ENCODE measurements at places on chromosomes 7 and 10.

DNA sequence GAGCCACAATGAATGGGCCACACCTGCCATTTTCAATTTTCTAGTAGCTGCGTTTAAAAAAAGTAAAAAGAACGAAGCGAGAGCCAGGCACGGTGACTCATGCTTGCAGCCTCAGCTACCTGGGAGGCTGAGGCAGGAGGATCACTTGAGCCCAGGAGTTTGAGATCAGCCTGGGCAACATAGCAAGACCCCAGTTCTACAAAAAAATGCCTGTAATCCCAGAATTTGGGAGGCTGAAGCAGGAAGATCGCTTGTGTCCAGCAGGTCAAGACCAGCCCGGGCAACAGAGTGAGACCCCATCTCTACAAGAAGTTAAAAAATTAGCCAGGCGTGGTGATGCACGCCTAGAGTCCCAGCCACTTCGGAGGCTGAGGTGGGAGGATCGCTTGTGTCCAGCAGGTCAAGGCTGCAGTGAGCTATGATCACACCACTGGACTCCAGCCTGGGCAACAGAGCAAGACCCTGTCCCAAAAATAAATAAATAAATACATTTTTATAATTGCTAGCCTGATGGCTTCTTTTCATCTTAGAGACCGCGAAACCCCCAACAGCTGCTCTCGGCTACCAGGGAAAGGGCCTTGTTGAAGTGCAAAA is 32.1 kb downstream of the MICALL2 start:
- no peak for DNase-seq

- DNase-seq: no peak
These were observed 25.8 kb upstream of the SLF2 start for GRCh38 chr10:100886963-100887362.

DNA sequence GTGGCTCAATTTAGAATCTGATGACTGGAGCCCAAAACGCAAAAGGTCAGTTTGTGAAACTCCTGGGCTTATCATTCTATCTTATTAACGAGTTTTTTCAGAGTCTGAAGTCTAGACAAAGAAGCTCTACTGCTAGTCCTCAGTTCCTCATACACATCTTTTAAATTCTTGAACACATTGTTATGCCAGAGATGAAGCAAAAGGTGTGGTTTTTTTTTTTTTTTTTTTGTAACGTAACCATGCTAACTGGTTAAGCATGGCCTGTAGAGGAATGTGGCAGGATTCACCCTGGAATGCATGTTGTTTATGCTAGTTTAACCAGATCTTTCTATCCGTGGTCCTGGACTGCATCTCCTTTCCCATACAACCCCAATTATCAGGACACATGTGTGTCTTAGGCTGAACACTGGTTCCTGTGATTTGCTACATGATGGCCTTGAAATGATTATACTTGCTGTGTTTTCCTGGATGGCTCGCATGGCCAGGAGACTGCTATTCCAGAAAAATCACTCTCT is 79.3 kb upstream of the MDFIC start:
- no peak for DNase-seq

DNA sequence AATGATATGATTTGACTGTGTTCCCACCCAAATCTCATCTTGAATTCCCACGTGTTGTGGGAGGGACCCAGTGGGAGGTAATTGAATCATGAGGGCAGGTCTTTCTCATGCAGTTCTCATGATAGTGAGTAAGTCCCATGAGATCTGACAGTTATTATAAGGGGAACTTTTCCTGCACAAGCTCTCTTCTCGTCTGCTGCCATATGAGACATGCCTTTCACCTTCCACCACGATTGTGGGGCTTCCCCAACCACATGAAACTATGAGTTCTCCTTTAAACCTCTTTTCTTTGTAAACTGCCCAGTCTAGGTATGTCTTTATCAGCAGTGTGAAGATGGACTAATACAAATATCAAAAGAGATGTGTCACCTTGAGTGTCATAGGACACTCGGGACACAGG is 502.7 kb upstream of the PODXL start:
- DNase-seq: no peak

- no peak for DNase-seq
These were observed 106.4 kb upstream of the ARID5B start for GRCh38 chr10:61795147-61795546.

- DNase-seq: no peak
These were observed 336.8 kb downstream of the KCNMA1 start for GRCh38 chr10:77300682-77301302.

GRCh38 chr10:77463967-77464745 is 173.5 kb downstream of the KCNMA1 start:
- DNase-seq: no peak

DNA sequence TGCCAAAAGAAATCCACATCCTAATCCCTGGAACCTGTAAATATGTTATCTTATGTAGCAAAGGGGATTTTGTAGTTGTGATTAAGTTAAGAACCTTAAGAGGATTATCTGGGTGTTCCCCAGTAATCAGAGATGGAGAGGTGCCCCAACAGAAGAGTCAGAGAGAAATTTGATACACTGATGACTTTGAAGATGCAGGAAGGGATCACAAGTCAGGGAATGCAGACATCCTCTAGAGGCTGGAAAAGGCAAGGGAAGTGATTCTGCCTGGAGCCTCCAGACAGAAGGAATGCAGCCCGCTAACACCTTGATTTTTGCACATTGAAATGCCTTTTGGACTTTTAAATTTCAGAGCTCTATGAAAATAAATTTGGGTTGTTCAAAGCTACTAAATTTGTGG is 531.7 kb downstream of the DNAJB9 start:
- no peak for DNase-seq

DNA sequence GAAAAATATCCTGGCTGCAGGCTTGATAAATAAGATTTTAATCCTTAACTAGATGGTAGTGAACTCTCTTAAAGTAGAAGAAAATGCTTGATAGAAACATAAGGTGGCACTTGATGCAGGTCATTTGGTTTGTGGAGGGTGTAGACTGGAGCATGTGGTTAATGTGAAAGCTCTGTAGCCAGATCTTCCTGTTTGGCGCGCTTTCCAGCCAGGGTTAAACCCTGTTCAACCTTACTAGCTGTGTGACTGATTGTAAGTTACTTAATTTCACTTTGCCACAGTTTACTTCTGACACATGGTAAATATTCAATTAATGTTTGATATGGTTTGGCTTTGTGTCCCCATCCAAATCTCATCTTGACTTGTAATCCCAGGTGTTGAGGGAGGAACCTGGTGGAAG is 394.0 kb downstream of the REEP3 start:
- no peak for DNase-seq

GRCh38 chr10:79084012-79084971 is 15.5 kb downstream of the ZMIZ1 start:
- no peak for DNase-seq

- DNase-seq: no peak
These were observed 452.0 kb downstream of the LRMDA start for GRCh38 chr10:75883081-75884072.

DNA sequence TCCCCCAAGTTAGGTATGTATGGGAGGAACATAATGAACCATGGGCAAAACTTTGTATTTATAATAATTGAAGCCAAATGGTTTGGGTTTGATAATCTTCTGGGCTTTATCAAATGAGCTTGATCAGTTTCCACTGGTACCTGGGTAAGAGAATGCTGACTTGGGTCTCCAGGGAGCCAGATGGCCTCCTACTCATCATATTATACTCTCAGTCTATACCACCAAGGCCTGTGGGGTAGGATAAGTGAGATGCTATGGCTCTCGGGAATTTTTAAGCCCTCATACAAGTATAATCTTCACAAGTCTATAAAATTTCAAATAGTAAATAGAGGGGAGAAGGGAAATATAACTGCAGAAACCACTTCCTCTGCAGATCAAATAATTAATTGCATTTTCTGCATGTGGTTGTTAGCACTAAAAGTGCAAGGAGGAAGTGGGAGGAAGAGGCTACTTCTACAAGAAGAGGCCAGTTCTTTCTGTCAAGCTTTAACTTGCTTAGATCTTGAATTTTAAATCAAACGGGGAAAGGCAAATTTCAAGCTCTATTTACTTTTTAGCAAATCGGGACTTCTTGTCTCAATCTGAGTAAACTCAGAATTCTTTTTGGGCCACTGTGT is 349.0 kb downstream of the SORCS1 start:
- DNase-seq: no peak

- DNase-seq: no peak
These were observed 41.0 kb downstream of the EVX1 start for GRCh38 chr7:27283558-27283957.

GRCh38 chr10:11610826-11611247 is 613 bp downstream of the USP6NL start:
- peak; percentile 37 for DNase-seq

DNA sequence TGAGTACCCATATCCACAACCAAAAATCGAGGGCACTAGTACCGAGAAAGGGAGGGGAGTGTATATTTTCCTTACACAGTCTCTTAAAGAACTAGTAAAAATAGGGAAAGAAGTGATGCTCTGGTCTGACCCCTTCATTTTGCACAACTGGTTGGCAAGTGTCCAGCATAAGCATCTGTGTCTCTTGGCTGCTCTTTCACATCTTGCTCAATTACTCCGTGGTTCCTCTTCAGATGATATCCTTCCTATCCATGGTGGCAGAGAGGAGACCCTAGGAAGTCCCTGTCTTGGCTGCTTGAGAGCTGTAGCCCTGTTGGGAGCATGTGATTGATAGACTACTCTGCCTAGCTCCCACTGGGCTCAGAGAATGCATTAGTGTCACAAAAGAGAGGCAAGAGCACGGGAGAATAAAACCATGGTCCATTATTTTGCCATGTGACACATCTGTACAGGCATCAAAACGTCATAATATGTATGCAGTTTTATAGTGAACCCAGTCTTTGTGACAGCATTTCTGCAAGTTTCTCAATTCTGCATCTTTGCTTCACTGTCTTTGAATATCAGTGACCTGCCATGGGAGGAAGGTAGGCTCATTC is 111.8 kb upstream of the ANKRD1 start:
- DNase-seq: no peak

DNA sequence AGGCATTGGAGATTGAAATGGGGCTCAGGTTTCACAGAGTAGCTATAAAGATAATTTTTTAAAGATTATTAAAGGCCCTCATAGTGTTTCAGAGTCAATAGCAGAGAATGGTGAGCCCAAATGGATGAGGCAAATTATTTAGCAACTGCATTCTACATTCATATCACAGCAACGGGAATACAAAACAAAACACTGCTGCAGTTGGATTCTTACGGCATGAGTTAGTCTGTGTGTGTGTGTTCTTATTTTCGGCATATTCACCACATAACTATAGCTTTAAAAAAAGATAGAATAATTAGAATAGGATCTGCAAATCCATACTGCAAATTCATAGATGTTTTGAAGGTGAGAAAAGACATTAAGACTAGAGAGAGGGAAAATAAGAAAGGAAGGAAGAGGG is 66.0 kb downstream of the SUGCT start:
- no peak for DNase-seq

DNA sequence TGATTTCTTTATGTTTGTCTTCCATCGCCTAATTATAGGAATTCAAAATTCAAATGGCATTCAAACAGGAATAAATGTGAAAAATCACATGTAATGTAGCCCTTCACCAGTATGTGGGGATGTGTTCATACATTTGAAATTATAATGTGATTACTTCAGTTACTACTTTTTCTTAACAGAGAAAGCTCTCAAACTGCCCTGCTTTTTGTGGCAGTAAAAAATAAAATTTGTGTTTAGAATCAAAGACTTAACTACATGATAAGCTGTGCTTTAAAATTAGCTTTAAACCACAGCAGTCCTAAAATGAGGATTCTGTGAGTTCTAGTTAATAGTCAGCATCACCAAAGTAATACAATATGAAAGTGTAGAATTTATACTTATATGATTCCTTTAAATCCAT is 7.8 kb upstream of the HERC4 start:
- DNase-seq: no peak

GRCh38 chr7:133501771-133502170 is 248.9 kb downstream of the EXOC4 start:
- DNase-seq: no peak

- no peak for DNase-seq
These were observed 8.3 kb upstream of the CALML5 start for GRCh38 chr10:5507649-5508131.

GRCh38 chr10:121305066-121305465 is 293.2 kb downstream of the FGFR2 start:
- no peak for DNase-seq

DNA sequence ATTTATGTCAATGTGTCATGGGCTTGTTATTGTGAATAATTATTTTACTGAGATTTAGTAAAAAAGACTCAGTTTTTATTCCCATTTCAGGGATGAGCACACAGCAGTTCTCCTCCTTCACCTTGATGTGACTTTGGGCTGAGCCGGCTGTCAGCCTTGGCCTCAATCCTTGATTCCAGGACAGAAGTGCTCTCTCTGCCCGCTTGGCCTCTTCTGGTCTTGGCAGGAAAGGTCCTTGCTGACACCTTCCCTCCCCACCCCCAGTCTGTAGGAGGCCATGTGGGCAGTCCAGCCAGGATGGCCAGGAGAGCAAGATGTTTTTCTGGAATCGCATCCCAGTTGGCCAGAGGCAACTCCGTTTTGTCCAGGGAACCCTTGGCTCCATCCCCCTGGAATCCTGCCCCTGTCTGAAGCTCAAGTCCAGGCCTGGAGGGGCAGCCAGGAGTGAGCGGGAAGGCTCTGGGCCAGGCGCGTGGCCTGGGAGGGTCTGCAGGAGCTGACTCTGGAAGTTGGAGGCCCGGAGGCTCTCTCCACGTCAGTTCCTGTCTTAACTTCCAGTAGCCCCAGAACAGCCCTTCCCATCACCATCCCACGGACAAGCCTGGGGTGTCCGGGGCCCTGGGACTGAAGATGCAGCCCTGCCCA is 100.9 kb downstream of the PDGFA start:
- peak; percentile 1 for DNase-seq

DNA sequence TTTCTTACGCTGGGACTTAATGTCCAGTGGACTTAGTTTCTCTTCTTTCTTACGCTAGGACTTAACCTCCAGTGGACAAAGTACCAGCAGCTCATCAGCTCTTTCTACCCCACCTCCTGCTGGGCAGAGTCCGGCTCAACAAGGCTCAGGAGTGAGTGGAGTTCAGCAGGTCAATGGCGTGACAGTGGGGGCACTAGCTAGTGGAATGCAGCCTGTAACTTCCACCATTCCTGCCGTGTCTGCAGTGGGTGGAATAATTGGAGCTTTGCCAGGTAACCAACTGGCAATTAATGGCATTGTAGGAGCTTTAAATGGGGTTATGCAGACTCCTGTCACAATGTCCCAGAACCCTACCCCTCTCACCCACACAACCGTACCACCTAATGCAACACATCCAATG is 199.7 kb downstream of the MLLT10 start:
- no peak for DNase-seq

GRCh38 chr10:60856405-60856804 is 78.1 kb downstream of the CDK1 start:
- no peak for DNase-seq

GRCh38 chr7:76022026-76022780 is 25.6 kb downstream of the STYXL1 start:
- no peak for DNase-seq

Measured in activated naive CD4-positive, alpha-beta T cell treated with anti-CD3 and anti-CD28 coated beads, Interleukin-2, amount 50 U/mL, for 16 hours (primary cell).